ENCODE measurements at places on chromosomes 3 and 15.

GRCh38 chr3:197545571-197545970 lies 10.2 kb downstream of the BDH1 start:
- no peak for DNase-seq

DNA sequence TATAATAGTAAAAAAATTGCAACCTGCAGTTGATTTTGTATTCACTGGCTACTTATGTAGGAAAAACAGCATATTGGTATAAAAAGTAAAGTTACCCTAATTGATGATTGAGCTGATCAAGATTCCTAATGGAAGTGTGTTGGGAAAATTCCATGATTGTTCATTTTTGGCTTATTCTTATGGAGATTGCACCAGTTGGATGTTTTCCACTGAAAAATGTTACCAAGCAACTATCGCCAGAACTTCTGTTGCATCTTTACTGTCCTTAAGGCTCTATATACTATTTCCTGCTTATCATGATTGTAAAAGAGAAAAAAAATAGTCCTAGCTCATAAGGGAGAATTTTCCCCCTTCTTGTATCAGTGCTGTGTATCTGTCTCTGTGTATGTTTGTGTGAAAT lies 48.6 kb downstream of the SLC25A26 start:
- no peak for DNase-seq

GRCh38 chr15:97461226-97461625 lies 499.3 kb upstream of the ARRDC4 start:
- no peak for DNase-seq

DNA sequence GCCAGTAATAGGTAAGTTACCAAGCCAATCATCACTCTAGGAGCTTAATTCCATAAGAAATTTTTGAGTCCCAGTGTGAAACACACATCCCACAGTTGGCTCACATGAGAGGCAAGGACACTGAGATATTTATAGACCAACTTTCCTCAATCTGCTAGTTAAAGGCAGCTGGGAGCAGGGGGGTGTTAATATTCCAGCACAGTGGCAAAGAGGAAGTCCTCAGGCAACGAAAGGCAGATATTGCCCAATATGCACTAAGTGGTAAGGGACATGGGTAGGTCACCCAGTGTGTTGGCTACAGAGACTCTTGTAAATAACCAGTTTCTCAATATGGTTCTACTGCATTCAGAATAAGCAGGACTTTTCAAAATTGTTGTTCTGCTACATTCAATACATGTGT lies 61.0 kb downstream of the TOP2B start:
- DNase-seq = no peak

- peak; percentile 82 for DNase-seq
Measured at GRCh38 chr15:44157679-44158078, 37.4 kb downstream of the FRMD5 start.

GRCh38 chr3:29898171-29898965 lies 617.5 kb downstream of the RBMS3 start:
- DNase-seq = no peak

- DNase-seq = no peak
Measured at GRCh38 chr3:151403246-151403645, 18.7 kb upstream of the P2RY12 start.

DNA sequence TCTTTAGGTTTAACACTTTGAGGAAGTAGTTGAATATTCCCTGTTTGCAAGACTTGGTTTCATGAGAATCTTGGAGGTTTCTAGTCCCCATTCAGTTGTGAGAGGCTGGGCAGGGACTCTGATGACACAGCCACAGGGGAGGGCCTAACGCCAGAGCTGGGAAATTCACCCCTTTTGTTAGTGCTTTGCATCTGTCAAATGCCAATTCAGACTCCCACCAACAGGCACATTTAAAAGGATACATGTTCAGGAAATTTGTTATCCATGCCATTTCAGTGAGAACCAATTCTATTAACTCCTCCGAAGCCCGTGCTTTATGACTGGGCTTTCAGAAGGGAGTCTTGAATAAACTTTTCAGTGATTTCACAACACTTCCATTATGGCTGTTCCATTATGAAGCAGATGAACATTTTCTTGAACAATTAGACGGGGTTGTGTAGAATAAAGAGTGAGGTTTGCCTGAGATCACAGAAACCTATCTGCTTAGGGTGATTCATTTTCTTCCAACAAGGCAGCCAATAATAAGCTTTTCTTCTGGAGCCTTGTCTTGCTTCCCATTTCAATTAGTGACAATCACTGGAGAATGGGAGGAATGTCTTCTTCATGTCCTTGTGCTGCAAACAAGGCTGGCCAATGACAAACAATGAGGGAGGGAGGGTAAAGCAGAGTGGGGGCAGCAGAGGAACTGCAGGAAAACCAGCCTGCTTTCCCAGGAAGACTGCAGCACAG lies 90.6 kb downstream of the SOX14 start:
- no peak for DNase-seq

- no peak for DNase-seq
Measured at GRCh38 chr15:48279608-48280007, 51.6 kb upstream of the DUT start.

DNA sequence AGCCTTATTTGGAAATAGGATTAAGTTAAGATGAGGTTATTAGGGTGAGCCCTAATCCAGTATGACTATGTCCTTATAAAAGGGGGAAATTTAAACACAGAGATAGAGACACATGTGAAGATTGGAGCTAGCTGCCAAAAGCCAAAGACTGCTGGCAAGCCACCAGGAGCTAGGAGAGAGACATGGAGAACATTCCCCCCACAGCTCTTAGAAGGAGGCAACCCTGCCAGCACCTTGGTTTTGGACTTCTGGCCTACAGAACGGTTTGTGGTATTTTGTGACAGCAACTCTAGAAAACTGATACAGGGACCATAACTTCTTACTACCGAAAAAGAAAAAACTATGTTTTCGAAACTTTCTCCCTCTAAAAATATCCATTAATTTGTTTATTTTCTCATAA lies 245.3 kb upstream of the RARB start:
- no peak for DNase-seq

- DNase-seq = peak; percentile 47
Measured at GRCh38 chr3:167913219-167913835, 177.8 kb downstream of the SERPINI1 start.

DNA sequence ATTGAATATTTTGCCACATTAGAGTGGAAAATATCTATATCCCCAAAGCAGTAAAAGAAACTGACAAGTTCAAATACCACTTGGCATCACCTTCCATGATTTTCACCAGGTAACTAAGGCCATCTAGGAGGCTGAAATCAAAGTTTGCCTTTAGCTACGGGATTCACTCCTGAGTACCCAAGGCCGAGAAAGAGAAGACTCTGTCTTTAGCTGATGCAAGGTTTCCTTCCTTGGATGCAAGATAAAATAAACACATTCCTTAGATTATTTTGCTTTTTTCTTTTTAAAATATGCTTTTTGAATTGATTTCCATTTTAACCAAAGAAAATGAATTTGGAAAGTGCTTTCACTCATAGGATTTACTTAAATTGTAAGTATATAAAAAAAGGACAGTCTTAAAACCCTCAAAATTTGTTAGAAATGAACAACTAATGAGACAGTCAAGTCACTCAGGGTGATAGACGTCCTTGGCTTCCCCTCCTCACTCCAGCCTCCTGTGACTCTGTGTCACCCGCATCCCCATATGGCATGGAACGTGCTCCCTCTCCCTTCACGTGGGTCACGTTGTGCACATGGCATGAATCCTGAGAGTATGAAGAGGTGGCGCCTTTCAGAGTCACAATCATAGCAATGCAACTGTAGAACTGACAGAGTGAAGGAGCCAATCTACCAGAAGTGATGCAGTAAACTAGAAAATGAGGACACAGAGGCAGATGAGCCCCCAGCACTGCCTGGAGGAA lies 148.4 kb downstream of the RTP4 start:
- DNase-seq = no peak

DNA sequence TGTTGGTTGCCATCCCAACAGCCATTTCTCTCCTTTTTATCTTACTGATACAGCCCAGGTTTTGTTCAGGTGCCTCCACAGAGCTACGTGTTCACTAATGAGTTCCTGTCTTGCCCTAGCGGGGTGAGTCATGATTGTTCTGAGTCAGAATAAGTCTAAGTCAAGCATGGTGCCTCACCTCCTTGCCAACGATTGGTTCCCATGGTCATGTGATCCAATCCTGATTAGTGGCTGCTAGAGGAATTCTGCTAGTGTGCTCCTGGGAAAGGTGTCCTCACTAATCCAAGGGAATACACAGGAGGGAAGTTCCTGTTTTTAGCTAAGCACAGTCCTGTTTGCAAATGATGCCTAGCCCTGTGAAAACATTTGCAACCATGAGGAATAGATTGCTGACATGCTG lies 99.8 kb downstream of the NSUN3 start:
- DNase-seq = peak; percentile 55

DNA sequence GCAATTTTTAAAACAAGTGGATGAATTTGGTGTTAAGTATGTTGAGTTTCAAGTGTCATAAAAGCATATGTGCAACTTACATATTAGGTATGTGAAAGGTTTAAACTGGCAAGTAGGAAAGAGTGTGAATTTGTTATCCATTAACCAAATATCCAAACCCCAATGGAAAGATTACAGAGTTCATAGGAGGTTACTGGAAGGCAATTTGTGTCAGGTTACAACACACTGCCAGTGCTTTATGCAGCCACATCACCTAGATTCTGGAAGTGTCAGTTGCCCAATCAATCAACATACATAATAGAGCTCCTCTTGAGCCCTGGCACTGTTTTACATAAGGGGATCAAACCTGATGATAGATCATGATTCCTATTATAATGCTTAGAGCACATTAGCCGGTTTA lies 261.0 kb downstream of the ROBO1 start:
- DNase-seq = no peak

- no peak for DNase-seq
Measured at GRCh38 chr3:106326941-106327695, 458.3 kb upstream of the CBLB start.

DNA sequence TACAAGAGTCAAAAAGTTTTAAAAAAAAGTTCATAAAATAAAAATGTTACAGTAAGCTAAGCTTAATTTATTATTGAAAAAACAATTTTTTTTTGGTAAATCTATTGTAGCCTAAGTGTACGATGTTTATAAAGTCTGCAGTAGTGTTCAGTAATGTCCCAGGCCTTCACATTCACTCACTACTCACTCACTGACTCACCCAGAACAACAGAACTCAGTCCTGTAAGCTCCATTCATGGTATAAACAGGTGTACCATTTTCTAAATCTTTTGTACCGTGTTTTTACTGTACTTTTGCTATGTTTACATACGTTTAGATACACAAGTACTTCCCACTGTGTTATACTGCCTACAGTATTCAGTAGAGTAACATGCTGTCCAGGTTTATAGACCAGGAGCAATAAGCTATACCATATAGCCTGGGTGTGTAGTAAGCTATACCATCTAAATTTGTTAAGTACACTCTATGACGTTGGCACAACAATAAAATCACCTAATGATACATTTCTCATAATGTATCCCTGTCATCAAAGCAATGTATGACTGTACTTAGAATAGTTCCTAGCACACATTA lies 41.2 kb upstream of the ZDHHC23 start:
- no peak for DNase-seq

DNA sequence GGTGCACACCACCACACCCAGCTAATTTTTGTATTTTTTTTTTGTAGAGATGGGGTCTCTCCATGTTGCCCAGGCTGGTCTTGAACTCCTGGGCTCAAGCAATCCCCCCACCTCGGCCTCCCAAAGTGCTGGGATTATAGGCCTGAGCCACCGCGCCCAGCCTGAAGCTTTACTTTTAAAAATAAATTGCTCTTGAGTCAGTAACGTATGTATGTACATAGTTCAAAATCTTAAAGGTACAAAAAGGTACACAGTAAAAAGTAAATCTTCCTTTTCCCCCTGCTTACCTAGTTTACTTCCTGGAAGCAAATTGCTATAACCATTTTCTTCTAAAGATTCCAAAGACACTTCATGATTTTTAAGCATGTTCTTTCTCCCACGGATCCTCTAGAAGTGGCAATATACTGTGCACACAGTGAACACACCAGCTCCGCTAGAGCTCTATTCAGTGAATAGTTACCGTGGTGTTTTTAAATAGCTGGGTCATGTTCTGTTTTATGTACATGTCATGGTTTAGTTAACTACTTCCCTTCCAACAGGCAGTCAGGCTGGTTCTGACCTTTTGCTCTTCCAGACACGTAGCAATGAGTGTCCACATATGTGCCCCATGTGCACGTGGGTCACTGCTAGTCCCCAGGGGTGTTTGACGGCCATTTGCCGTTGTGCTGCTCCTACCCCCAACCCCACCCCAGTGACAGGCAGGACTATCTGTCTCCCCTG lies 82.1 kb downstream of the EEFSEC start:
- no peak for DNase-seq

GRCh38 chr3:159751146-159751545 lies 237.5 kb upstream of the IL12A start:
- no peak for DNase-seq

- DNase-seq = no peak
Measured at GRCh38 chr3:42640129-42640528, 13.4 kb upstream of the ZBTB47 start.

DNA sequence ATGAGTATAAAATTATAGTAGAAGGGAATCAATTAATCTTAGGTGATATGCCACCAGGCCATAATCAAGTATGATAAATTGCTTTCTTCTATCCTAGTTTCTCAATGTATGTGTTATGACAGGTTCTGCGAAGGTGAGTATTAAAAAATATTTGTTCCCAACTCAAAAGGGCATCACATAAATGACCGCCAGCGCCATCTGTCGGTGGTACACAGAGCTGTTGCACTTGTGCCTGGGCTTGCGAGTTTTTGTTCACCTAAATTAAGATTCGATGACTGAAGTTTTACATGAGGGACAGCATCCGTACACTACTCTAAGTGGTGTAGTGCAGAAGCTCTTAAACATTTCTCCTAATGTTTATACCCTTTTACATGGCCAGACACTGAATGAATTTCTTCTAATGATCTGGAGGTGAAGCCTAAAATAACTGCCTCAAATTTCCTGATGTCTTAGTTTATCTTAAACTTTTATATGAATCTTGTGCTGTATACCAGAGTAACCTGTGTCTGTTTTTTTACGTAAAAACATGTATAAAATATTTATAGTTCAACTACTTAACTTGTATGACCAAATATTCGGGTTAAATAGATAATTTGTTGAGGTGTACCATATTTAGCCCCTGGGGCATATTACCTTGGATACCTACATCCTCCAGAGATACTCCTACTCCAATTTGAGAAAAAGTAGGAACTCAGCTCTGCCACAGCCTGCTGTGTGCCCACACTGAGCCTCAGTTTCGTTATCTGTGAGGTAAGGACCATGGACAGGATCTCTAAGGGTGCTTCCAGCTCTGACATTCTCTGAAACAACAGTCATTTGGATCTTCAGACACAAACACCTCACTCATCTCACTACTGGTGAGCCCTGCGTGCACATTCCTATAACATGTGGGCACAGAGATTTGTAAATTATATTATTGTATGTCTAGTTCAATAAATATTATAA lies 365.6 kb downstream of the MAGI1 start:
- peak; percentile 43 for DNase-seq

Measured in HT-29 (cell line).